ENCODE measurements at places on chromosomes 16 and 17.

- DNase-seq: no peak
Measured at GRCh38 chr16:27471661-27472060, 69.7 kb downstream of the IL21R start.

DNA sequence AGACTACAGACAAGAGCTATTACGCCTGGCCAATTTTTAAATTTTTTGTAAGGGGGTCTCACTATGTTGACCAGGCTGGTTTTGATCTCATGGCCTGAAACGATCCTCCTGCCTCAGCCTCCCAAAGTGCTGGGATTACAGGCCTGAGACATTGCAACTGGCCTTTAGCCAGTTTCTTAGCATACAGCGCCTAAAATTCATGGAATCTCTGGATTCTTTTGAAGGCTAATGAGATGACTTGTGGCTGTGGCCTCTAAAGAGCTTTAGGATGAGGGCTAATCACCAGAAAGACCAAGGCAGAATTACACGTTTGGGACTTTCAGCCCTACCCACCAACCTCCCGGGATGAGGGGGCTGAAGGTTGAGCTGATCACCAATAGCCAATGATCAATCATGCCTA is 34.6 kb downstream of the AKAP10 start:
- no peak for DNase-seq

DNA sequence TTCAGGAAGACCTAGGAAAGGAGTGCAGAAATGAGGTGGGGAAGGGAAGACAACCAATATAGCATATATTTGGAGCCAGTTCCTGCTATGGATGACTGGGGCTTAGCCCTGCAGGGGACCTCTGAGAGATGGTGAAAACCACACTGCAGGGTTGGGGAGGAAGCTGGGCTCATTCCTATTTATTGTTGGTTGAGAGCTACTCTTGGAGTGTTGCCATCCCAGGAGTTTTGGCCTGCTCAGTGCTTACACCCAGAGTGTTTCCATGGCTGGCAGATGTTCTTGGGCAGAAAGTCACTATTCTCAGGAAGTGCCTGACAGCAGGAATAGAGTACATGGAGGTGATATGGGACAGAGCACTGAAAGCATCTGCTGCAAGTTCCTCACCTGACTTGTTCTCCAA is 145.8 kb downstream of the SPACA3 start:
- DNase-seq: no peak

- no peak for DNase-seq
Measured at GRCh38 chr17:78075545-78075944, 53.0 kb downstream of the TMC6 start.

DNA sequence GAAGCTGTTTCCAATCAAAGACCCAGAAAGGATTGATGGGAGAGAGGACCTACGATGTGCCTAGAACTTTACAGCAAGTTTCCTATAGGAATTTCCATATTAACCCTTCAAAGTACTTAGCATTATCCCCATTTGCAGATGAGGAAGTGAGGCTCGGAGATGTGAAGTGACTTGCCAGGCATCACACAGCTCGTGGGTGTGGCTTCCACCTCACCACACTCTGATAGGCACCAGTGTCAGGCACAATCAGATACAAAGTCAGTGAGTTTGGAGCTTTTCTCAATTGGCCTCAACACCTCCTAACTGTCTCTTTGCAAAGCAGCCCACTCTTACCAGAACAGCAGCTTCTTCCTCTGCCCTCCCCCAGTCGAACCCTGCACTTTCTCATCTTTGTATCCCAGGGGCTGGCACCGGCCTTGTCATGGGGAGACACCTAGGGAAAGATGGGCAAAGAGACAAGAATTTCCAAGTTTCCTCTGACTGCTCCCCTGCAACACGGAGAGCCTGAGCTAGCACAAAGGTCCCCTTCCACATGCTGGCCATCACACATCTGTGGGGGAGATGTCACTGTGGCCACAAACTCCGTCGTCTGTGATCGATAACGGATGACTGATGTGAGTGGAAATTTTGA is 37.4 kb upstream of the CCL1 start:
- no peak for DNase-seq

- no peak for DNase-seq
Measured at GRCh38 chr16:1196494-1196893, 28.6 kb downstream of the TPSG1 start.

DNA sequence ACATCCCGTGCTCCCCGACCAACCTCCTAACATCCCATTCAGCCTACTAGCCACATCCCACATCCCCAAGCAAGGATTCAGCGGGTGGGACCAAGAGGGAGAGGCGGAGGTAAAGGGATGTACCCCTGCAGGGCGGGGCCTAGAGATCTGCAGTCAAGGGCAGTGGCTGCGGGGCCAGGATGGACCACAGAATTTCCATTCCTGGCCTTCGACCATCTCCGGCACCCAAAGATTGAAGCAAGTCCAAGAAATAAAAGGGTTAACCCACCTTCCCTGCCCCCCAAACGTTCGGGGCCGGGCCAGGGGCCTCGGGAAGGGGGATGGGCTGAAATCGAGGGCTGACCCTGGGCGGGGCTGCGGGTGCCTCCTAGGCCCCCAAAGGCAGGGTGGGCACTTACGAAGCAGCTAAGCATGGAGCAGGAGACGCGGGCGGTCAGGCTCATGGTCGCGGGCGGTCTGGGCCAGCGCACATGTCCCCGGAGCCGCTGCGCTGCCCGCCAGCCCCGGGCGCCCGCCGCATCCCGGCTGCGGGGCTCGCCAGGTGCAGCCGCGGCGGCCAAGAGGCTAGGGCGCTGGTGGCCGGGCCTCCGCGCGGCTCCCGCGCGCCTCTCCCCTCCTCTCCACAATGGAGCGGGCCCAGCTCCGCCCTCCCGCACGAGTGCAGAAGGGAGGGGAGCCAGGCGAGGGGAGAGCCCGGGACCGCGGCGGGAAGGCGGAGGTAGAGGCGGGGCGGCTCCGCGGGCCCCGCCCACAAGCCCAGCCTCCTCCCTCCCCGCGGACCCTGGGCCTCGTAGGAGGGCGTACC is at the start of gene MTMR4:
MTMR4 (minus strand) TSS at position 674 of the 805 bp plus-strand sequence; CDS start at position 443, 231 bp downstream.
- peak; percentile 86 for DNase-seq

- peak; percentile 48 for DNase-seq
Measured at GRCh38 chr17:2122641-2123302, 67.9 kb downstream of the HIC1 start.

DNA sequence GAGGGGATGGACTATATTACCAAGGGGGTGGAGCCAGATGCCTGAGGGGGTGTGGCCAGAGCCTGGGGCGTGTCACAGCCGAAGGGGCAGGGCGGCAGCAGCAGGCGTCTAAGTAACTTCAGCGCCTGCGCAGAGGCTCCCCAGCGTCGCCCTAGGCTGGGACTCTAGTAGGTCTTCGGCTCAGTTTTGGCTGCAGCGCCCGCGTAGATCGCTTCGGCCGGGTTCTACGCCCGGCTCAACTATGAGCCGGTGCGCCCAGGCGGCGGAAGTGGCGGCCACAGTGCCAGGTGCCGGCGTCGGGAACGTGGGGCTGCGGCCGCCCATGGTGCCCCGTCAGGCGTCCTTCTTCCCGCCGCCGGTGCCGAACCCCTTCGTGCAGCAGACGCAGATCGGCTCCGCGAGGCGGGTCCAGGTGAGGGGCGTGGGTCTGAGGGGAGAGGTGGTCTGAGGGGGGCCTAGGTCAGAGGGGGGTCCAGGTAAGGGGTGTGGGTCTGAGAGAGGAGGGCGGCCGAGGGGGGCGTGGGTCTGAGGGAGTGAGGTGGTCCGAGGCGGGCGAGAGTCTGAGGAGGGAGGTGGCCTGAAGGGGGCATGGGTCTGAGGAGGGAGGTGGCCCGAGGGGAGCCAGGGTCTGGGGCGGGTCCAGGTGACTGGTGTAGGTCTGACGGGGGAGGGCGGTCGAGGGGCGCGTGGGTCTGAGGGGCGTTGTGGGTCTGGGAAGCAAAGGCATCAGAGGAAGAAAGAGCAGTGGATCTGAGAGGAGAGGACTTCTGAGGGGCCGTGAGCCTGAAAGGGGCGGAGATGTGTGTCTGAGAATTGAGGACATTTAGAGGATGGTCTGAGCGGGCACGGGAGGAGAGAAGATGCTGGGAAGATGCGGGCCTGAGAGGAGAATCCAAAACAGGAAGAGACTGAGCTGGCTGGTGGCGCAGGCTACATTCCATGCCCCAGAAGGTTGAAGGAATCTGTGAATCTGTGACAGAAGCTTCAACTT is at the start of gene LPCAT2:
LPCAT2 (plus strand) TSS at position 132 of the 991 bp plus-strand sequence; CDS start at position 242, 110 bp downstream.
- peak; percentile 92 for DNase-seq
